ENCODE measurements at places on chromosomes 11 and 22.

- DNase-seq: no peak
Observed at GRCh38 chr11:67691149-67691548, 16.7 kb upstream of the ALDH3B2 start.

DNA sequence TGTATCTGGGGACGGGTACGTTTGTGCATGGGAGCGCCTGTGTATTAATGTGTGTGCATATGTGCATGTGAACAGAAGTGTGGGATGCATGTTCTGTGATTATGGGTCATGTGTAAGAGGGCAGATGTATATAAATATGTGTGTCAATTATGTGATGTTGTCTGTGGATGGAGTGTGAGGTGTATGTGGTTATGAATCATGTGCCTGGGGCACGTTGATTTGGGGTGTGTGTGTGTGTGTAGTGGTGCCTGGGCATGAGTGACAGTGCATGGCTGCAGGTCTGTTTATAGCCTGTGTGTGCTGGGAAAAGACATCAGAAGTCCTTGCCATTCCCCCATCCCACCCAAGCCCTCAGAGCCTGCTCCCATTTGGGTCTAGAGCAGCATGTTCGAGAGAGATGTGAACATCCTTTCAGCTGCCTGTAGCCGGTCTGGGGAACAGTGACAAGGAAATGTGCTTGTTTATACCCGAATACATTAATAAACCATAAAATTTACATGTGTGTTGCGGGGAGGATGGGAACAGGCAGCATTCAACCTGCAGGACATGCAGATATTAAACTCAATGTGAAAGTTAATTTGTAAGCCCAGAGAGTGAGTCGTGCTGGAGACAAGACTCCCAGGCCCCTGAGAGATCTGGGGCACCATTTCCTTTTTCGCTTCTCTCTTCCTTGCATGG lies 129.0 kb downstream of the NECTIN1 start:
- DNase-seq: peak; percentile 72

- no peak for DNase-seq
Observed at GRCh38 chr11:75499423-75500190, 26.1 kb downstream of the GDPD5 start.

GRCh38 chr11:3056296-3057068 lies 741 bp downstream of the CARS1 start:
- DNase-seq: no peak

- no peak for DNase-seq
Observed at GRCh38 chr22:35418731-35419130, 18.8 kb downstream of the MCM5 start.

DNA sequence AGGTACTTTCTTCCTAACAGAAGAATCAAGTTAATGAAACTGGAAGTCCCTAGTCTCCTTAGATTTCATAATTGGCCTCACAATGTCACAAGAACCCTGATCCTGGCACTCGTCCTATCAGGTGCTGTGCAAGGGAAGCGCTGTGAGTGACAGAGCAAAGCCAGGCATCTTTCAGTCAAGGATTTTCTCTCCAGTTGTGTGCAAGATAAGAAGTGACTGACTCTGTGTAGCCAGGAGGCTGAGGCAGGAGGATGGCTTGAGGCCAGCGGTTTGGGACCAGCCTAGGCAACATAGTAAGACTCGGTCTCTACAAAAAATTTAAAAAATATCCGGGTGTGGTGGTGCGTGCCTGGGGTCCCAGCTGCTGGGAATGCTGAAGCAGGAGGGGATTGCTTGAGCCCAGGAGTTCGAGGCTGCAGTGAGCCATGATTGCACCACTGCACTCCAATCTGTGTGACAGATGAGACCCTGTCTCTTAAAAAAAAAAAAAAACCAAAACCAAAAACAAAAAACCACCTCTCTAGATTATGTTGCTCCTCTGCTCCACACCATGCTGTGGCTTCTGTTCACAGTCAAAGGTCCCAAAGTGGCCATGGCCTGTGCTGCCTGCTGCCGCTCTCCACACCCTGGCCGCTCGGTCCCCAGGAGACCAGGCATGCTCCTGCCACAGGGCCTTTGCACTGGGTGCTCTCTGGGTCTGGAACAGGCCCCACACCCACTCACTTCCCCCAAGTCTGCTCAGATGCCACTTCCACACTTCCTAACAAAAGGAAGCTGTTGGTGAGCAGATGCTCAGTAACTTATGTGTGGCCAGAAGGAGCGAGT lies 54.2 kb upstream of the CLDN5 start:
- no peak for DNase-seq

GRCh38 chr11:134476435-134477021 lies 64.5 kb upstream of the B3GAT1 start:
- DNase-seq: no peak

- no peak for DNase-seq
Observed at GRCh38 chr11:102230186-102230585, 87.1 kb upstream of the BIRC3 start.

DNA sequence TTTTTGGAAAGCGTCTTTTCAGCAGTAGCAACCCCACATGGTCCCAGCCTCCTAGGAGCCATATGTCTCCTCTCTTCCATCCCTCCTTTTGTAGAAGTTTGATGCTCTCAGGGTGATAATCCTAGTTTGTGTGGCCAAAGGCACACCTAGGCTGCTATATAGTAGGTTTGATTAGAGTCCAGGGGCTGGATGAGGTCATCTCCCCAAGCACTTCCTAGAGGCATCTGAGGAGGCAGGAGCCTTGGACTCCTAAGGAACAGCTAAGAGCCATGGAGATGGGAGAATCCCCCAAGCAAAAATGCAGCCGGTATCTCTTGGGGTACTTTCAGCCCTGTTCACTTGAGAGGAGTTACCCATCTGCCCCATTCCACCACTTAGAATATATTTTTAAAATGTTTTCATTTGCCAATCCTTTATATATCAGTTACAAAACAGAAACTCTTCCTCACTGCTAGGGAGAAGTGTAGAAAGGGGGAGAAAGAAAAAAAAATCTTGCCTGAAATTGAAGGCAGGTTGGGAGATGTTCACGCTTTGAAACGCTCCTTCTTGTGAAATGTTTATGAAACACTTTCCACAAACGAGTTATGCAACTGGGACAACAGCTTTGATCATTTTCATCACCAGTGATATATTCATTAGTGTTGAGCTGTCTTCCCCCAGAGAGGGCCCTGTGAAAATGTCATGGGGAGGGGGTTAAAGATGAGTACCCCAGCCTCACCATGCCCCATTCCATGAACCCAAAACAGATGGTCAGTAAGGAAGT lies 31.9 kb upstream of the TLCD5 start:
- no peak for DNase-seq

DNA sequence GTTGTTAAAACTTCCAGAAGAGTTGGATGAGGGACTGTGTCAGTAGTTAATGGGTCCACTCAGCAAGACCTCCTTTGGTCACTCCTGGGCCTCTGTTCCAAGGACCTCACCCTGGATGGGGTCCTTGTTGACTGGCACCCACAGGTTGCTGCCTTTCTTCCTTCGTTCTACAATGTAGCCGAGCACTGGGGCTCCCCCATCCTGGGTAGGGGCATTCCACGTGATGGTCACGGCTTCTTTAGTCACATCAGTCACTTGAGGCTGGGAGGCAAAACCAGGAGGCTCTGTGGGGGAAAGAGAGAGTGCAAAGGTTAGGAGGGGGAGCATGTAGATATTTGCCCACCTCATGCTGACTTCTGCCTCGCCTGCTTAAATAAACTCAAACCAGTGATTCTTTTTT lies 12.0 kb downstream of the TMEM86A start:
- DNase-seq: no peak

DNA sequence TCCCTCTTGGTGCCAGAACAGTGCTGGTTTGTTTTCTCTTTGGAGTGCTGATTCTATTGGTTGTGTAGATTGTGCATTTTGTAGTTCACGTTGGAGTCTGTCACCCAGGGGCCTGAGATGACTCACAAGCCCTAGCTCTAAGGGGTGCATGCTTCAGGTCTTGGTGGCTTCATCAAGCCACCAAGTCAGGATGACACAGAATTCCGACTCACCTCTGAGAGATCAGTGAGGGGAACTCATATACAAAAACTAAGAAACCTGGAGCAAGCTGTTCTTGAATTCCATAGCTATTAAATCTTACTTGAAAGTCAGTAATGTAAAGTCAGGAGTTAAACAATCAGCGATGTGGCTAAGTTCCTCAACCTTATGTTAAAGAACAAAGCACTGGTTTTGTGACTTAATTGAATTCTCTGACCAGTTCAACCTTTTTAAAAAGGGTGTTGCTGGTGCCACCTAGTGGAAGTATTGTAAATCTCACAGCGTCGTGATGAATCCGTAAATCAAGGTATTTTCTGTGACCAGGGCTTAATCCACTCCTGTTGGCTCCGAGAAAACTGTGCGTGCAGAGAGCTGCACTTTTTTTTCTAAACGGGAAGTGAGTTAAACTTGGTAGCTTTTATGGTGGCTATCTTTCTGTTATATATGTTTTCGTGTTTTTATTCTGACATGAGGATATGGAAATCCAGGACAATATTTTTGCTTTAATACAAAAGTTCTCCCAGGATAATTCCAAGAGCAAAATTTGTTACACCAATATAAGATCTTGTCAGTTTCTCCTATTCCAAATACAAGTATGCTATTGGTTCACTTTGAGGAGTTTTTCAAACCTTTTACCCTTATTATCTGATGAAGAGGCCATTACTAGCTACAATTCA lies 14.6 kb downstream of the MMP13 start:
- DNase-seq: peak; percentile 73

DNA sequence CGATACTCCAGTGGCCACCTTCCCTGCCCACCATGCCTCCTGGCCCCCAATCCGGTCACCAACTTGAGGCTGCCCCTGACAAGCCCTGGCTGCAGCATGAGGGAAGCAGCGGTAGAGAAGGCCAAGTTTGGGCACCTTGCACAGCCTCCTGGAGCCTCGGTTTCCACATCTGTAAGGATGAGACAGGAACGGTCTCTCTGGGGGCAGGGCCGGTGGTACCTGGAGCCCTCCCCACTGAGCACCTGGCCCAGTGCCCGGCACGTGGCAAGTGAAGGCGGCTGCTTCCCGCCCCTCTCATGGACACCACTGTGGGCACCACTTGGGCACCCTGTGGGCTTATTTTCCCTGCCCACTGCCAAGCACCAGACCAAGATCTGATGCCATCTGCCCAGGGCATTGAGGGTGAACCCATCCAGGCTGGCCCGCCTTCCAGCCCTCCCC lies 77.8 kb downstream of the CDKN1C start:
- no peak for DNase-seq

DNA sequence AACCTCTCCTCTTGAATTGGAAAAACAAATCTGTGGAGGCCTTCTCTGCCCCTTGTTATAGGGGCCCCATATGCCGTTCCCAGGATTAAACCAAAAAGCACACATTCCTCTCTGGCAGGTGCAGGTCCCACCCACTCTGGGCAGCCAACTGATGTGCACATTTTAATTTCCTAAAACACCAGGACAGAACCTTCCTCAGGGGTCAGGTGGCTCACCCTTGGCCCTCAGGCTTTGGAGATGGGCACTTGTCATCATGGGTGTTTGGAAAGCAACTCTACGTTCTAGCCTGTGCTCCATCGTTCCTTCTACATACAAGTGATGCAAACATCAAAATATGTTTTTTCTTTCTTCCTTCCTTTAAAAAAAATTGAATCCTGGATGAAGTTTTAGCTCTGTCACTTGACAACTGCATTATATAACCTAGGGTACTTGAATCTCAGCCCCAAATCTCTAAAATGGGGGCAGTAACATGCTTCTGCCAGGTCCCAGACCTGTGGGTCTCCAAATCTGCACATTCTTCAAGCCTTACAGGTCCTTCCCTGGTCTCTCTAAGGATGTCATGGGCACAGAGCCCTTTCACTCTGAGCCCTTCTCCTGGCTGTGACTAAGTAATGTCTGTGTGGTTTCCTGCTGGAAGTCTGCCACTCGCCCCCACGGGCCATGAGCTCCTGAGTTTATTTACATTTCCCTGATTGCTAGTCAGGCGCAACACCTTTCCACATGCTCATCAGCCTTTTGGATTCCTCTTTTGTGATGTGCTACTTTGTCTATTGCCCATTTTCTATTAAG lies 43.8 kb downstream of the KCNQ1OT1 start:
- DNase-seq: peak; percentile 10

GRCh38 chr11:70135142-70135541 lies 57.0 kb downstream of the ANO1 start:
- DNase-seq: no peak

GRCh38 chr11:88301488-88302140 lies 35.9 kb downstream of the CTSC start:
- no peak for DNase-seq

GRCh38 chr11:129937592-129938238 lies 42.3 kb upstream of the NFRKB start:
- no peak for DNase-seq

- DNase-seq: no peak
Observed at GRCh38 chr11:6855971-6856541, 6.8 kb upstream of the OR10A2 start.

- no peak for DNase-seq
Observed at GRCh38 chr22:28899199-28899853, 16.0 kb downstream of the ZNRF3 start.

DNA sequence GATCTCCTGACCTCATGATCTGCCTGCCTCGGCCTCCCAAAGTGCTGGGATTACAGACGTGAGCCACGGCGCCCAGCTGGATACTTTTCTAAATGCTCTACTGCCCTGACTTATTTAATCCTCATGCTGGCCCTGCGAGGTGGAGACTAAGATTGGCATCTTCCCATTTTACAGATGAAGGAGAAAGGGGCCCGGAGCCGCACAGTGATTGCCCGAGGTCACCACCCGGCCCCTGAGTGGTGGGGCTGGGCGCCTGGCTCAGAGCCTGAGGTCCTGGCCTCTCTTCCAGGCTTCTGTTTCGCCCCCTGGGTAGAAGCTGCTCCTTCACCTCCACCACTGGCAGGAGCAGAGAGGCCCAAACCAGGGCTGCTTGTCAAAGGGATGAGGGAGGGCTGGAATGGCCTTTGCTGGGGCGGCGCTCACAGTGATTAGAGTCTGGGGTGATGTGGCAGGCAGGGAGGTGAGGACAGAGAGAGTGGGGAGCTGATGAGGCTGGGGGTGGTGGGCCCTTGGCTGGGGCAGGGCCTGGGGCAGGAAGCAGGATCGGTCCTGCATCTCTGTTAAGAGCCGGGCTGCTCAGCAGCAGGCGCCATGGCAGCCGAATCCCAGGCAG lies 15.4 kb upstream of the MPPED1 start:
- DNase-seq: no peak

- DNase-seq: no peak
Observed at GRCh38 chr11:69576069-69576782, 64.7 kb upstream of the CCND1 start.

- no peak for DNase-seq
Observed at GRCh38 chr11:3201677-3202181, 16.9 kb downstream of the MRGPRG start.

- no peak for DNase-seq
Observed at GRCh38 chr11:12284316-12285050, 92.9 kb upstream of the PARVA start.

DNA sequence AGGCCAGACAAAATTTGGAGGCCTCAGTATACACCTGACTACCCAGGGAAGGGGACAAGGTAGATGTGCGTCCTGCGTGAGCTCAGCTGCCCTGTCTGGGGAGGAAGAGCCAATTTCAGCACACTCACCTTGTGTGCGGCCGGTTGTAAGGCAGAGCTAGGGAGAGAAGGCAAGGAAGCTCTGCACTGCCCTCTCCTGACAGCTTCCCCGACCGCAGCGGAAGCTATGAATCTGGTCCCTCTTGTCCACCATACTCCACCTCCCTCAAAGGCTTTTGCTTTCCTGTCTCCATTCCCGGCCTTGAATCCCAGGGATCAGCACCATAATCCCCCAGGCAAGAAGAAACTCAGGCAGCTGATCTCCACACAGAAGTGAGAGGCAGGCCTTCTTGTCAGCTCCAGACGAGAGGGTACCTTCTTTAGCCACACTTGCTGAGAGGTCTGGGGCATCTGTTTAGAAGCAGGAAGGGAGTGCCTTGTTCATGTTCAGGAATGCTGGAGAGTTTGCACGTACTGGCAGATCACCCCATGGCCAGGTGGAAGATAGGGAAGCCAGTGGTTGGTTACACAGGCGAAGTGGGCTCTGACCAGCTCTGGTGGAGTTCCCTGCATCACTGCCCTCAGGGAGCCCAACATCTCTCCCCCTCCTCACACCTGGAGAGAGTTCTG lies 62.5 kb downstream of the FEZ1 start:
- peak; percentile 73 for DNase-seq
